ENCODE measurements at places on chromosomes 2 and 18.

DNA sequence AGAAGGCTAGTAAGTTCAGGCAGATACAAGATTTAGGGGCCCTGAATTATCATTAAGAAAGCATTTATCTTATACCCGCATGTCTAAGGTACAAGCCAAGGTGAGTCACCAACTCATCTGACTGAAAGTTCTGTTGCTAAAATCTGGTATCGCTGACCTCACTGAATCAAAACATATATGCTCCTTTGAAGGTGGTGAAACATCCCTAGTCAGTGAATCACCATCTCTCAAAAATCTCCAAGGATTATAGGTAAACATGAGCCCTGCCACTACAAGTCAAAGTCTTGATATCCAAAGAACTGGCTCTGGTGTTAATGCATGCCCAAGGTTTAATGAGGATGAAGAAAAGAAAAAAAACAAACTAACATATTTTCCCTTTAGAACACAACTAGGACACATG, 43.5 kb downstream of the IRS1 start:
- no peak for DNase-seq

GRCh38 chr2:66228128-66228547, 206.8 kb upstream of the MEIS1 start:
- DNase-seq: no peak

GRCh38 chr2:86706935-86707334, 13.2 kb upstream of the RMND5A start:
- DNase-seq: no peak

GRCh38 chr2:37993143-37993542, 68.1 kb downstream of the RMDN2 start:
- no peak for DNase-seq

GRCh38 chr18:51666763-51667191, 469.3 kb upstream of the MEX3C start:
- no peak for DNase-seq

- DNase-seq: no peak
Measured at GRCh38 chr2:15547115-15547876, 13.8 kb downstream of the NBAS start.

DNA sequence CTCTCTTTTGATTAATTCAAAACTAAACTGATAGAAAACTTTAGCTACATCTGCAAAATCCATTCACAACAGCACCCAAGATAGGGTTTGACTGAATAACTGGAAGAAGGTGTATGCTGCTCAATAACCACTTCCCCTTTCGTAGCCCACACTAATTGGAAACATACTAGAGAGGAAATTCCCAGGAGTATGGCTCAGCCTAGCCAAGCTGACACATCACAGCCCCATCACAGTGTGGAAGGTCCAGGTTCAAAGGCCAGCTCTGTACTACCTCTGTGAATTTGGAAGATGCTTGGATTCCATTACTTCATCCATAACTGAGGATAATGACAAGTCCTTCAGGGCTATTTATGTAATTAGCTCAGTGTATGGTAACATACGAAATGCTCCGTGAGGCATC, 185.4 kb downstream of the FBXO15 start:
- DNase-seq: no peak

- DNase-seq: no peak
Measured at GRCh38 chr2:120779781-120780283, 44.2 kb downstream of the GLI2 start.

GRCh38 chr2:171563301-171563700, 41.0 kb downstream of the CYBRD1 start:
- no peak for DNase-seq

- DNase-seq: no peak
Measured at GRCh38 chr2:37456479-37456878, 112.0 kb downstream of the QPCT start.

- peak; percentile 57 for DNase-seq
Measured at GRCh38 chr2:230677201-230677946, 35.3 kb upstream of the CAB39 start.

GRCh38 chr2:128237911-128238697, 80.6 kb downstream of the HS6ST1 start:
- DNase-seq: no peak

- DNase-seq: no peak
Measured at GRCh38 chr2:31710121-31710520, 129.4 kb upstream of the SRD5A2 start.

DNA sequence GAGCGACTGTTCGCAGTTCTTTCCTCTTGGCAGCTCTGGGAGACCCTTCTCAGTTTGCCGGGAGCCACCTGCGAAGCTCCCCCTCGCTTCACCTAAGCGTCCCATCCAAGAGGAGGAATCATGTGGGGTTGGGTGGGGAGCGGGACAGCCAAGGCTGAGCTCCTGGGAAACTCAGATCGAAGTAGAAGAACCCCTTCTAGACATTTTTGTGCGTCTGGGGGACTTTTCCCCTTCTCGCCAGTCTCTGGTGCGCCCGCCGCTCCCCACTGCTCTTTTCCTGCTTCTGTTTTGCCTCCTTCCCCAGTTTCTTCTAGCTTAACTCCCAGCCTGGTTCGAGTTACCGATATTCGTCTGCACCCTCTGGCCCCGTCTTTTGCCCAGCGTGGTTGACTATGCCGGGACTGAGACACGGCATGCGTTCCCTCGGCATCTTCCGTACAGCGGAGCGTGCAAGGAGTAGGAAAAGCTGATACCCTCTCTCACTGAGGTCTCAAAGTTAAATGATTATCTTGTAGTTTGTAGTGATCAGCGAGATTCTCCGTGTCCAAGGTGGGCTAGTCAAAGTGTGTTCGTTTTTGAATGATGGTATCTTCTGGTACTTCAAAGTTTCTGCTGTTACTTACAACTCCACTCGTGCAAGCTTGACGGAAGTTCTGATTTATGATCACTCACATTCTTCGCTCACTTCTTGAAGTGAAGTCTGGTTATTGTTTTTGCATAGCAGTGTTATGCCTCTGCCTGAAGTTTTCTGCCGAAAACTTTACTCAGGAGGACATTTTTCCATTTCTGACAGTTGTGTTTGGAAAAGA, 664 bp downstream of the CAMKMT start:
- peak; percentile 15 for DNase-seq

GRCh38 chr2:152537081-152537651, 180.1 kb downstream of the PRPF40A start:
- DNase-seq: peak; percentile 65

- peak; percentile 16 for DNase-seq
Measured at GRCh38 chr2:195646424-195646823, 10.6 kb upstream of the SLC39A10 start.

Measured in inflammatory macrophage (primary cell).